ENCODE measurements at places on chromosomes 2 and 18.

DNA sequence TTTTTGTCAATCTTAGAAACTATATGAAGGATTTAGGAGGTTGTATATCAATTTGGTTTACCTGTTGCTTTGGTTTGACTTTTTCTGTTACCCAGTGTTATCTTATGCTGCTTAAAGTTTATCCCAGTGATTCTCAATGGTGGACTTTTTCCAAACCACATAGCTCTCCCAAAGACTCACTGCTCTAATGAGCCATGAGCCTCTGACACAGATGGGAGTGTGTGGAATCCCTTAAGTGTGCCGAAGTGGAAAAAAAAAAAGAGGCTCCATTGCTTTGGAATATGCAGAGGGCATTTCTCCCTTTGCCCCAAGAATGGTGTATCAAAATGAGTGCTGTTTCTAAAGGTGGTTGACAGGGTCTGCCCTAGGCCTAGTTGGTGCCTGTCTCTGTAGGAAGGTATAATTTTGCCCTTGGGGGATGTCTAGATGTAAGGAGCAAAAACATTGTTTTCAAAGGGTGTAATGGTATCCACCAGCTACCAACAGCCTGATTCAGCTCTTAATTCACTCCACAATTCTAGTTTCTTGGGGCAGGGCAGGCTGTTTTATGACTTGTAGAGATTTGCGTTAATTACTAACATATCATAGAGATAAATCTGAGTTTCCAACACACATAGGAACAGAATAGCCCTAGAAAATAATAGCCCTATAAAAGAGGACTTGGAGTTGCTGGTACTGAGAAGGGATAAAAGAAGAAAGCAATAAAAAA, 64.3 kb upstream of the CYP26B1 start:
- DNase-seq, result no peak

DNA sequence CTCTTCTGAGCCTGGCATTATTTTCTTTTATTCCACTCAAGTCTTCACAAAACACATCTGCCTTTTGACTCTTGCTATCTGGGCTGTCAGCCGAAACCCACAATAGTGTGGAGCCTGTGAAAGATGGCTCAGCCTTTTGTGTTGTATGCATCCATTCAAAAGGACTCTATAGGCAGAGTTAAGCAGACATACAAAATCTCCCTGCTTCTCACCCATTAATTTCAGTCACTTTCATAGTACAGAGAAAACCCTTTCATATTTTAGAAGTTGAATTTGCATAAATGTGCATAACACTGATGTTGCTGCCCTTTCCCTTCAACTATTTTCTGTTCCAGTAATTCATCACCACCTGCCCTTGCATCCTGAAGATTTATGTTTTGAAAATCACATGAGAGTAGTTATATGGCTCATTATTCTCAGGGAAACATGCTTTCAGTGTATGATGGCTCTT, 154.6 kb downstream of the EVA1A start:
- no peak for DNase-seq

GRCh38 chr18:13549880-13550232, 176.5 kb downstream of the FAM210A start:
- DNase-seq, result no peak

DNA sequence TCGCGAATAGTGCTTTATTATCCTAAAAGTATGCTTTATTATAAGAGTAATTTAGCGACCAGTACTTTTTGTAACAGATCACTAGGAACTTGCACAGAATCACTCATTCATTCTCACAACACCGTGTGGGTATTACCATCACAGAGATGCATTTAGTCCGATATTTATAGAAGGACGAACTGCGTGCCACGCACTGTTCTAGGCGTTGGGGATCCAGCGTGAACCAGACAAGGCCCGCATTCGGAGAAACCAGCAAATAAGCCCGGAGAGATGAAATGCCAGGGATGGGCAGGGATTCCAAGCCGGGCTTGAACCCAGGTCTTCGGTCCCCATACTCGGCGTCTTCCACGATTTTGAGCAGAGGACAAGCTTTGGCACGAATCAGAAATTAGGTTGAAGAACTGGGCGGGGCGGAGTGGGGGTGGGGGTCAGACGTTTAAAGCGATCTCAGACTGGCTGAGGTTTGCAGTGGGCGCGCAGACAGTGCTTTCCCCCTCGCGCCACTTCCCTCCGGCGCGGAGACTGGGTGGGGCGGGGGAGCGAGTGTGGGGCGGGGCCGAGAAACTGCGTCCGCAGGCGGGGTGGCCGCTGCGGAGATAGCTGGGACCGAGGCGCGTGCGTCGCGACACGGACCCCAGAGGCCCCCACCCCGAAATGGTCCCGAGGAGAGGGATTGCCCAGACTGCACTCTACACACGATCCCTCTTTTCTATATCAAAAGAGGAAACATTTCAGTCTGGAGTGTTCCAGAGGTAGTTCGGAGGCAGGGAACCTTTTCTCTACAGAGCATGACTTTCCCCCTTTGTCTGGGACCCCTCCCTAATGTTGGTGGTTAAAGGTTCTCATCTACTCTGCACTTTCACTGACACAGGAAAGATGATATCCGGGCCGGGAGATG, 1.1 kb upstream of the CXCR4 start:
- peak; percentile 55 for DNase-seq

- DNase-seq, result no peak
These were observed 11.1 kb downstream of the ACVR2A start for GRCh38 chr2:147855977-147856376.

GRCh38 chr2:8268172-8268783, 413.6 kb upstream of the ID2 start:
- DNase-seq, result no peak

GRCh38 chr2:203763938-203764664, 57.7 kb downstream of the CD28 start:
- no peak for DNase-seq

DNA sequence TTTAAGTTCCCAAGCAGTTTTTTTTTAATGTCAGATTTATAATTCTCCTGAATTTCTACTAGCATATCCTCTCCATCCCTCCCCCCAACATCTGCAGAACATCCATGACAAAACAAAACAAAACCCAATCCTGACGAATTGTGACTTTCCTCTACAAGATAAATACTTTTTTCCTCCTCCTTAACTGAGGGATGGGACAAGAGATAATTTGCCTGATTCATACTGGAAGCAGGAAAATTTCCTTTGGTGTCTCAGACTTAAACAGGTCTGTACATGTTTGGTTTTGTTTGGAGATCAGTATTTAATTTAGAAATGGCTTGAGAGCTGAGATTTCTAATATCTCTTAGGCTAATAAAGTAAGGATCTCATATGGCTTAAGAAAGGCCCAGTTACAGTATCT, 2.2 kb downstream of the CAVIN2 start:
- no peak for DNase-seq

- DNase-seq, result no peak
These were observed 1.6 kb downstream of the DNAH7 start for GRCh38 chr2:196067088-196067382.

DNA sequence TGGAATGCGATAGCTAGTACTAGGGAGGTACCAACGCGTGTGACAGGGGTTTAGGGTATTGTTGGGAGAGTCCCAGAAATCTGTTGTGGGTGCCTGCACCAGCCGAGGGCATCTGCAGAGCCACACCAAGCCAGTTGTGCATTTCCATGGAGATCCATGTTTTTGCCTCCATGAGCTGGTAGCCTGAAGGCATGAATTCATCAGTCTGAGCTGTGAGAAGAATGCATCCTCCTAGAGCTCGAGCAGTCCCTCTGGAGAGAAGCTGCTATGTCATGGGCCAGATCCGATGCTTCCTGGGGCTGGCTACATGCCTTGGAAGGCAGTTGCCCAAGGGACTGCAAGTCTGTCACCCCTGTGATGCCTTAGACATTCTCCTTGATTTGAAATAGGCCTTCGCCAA, 57.9 kb downstream of the LIPG start:
- DNase-seq, result no peak

- peak; percentile 37 for DNase-seq
These were observed 130.8 kb upstream of the HS6ST1 start for GRCh38 chr2:128449226-128450061.

DNA sequence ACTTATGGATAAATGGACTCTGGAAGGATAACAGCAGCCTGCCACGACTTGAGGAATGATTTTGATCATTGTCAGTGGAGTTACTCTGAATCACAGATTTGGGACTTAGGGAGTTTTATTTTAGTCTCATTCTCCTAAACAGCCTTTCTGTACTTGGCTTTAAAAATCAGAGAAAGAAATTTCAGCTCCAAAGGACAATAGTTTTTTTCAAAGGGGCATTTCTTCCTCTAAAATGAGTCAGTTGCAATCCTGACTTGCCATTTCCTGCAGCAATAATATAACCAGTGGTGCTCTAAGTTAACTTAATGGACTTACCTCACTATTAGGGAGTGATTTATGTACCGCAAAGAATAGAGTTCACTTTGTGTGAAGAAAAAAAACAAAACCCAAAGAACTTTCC, 35.1 kb upstream of the MTX2 start:
- DNase-seq, result no peak

DNA sequence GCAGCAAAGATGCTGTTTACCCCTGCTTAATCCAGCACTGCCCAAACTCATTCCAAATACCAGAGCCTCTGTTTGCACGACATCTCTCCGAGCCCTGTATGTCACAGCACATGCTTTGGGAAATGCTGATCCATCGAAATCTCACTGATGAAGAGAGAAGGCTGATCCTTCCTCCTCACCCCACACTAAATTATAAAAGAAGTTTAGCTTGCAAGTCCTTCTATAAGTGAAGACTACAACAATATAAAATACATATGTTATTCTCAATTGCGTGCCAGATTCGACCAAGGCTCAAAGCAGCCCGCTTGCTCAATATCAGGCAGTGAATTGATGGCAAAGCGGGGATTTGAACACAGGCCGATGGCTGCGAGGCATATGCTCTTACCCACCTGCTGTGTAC, 30.7 kb upstream of the SLC35F6 start:
- no peak for DNase-seq

GRCh38 chr2:181066333-181066732, 85.9 kb downstream of the UBE2E3 start:
- no peak for DNase-seq

DNA sequence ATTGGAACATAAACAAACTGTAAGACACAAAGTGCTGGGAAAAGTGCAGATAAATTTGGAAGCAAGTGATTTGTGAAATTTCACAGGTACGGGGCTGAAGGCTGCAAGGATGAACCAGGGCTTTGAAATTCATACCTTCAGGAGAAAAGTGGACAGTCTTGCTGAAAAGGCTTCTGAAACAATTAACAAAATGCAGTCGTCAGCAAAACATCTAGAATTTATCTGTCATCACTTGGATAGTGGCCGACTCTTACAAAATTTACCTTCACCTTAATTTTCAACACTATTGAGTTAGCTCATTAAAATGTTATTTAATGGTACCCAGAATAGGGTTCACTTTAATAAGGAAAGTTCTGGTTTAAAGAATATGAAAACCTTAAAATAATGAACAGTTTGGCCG, 138.3 kb downstream of the SNTG2 start:
- no peak for DNase-seq

- DNase-seq, result no peak
These were observed 137.5 kb downstream of the PTGR3 start for GRCh38 chr18:75071484-75071785.

- no peak for DNase-seq
These were observed 1.0 kb upstream of the CUL3 start for GRCh38 chr2:224586127-224586695.

GRCh38 chr18:62738639-62739038, 23.3 kb downstream of the PHLPP1 start:
- DNase-seq, result no peak

GRCh38 chr18:21289827-21290226, 47.8 kb downstream of the GREB1L start:
- DNase-seq, result no peak

DNA sequence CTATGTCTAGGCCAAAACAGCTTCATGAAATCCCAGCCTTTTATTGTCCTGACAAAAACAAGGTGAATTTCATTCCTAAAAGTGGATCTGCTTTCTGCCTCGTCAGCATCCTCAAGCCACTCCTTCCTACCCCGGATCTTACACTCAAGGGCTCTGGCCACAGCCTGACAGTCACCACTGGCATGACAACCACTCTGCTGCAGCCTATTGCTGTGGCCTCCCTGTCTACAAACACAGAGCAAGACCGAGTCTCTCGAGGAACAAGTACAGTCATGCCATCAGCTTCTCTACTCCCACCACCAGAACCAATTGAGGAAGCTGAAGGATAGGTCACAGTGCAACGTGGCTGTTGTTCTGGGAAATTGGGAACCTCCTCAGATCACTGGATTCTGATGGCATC, 106.1 kb downstream of the ICA1L start:
- no peak for DNase-seq

DNA sequence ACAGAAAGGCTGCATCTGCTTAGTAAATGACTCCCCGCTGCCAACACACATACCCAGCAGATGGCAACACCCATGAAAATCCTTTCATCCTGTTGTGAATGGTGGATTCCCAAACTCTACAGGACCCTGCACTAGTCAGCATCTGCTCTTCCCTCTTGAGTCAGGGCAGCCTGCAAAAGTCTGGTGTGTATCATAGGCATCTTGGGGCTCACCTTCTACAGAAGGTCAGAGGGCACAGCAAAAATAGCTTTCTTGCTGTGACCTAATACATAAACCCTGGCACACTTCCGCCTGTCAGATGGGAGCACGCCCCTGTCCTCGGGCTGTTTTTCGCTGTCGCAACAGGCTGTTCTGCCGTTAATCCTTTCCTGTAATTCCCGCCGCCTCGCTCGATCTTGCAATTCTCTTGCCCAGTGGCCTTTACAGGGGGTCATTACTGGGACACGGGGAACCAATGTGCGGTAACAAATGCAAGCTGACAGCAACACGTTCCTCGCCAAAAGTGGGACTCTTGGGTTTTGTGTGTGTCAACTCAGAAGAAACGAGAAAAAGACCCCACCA, 19.9 kb upstream of the SCYGR1 start:
- no peak for DNase-seq

DNA sequence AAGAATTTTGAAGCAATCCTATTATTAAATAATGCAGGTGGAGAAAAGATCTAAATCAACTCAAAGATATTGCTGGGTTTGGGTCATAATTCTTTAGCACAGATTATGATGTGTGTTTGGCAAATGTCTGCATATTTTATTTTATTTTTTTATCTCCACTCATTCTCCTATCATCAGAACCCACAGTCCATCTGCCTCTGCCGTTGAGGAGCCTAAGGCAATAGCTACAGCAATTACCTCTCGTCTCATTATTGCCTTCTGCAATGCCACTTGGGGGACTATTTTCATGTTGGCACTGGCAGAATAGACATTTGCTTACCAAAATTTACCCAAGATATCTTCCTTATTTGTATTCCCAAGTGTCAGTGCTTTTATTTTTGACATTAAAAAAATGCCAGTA, 815.9 kb upstream of the CNTNAP5 start:
- no peak for DNase-seq

- no peak for DNase-seq
These were observed 204.2 kb upstream of the CELF4 start for GRCh38 chr18:37769826-37770225.

Data from left hindlimb (tissue), 1 donor.